Fibroblast of pulmonary artery (primary cell): ENCODE measurements at places on chromosomes 13 and 19.
A peak's percentile ranks its signal among the peaks of the same experiment; 100 is the strongest.

DNA sequence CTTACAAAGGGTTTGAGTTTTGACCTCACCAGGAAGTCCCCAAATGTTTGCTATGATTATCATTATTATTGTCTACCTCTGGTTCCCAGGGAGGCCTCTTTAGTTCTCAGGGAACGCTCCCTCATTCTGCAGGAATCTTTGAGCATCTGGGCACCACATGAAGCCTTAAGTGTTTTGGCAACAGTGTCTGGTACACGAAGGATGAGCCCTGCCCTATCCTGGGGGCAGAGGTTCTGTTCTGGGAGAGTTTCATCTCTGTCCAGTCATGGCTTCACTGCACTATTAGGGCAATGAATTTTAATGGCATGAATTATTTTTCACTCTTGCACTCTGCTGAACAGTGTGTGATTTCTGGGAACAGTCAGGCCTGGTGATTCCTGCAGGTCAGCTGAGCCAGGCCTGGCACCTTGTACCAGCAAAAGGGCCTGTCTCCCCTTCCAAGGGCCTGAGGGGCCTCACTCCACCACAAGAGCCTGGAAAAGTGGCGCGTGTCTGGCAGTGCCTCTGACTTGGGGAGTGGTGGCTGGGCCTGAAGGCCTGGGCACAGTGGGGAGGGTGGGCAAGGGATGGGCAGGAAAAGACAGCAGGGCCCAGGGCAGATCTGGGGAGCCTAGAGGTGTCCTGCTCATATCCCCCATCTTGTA, 4.6 kb downstream of the FAM187B start:
- no peak for DNase-seq

- peak; percentile 61 for DNase-seq
These were observed 705.4 kb downstream of the SLITRK6 start for GRCh38 chr13:85093808-85094207.

DNA sequence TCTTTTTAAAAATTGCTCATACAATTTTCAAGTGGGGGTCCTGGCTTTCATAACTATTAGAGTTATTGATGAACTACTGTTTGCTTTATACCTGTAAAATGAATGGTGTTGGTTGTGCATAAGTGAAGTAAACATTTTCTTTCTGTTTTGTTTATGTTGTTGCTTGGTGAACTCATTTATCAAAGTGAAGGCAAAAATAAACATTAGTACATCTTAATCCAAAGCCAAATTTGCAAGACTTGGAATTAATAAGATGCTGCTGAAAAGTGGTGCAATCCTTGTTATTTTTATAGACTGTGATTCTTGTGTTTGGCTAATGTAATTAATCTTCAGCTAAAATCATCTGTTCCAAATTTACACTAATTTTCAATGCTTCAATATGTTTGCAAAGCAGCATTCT, 24.4 kb upstream of the DCT start:
- no peak for DNase-seq

GRCh38 chr19:38928391-38929001, 2.1 kb downstream of the SARS2 start:
- DNase-seq = no peak
